ENCODE measurements at places on chromosomes 16 and 17. TPM values are rescaled to one million over a fixed set of nuclear protein-coding genes. Genes with fewer than 3 reads are reported as not detected.

- H3K36me3 ChIP-seq: peaks cover 33% of the 10 kb centered on the region
- peak overlapping the region; percentile 13 for H3K4me3 ChIP-seq
- H3K27ac ChIP-seq: no peak overlapping the region
- no peaks in the 10 kb centered on the region for H3K27me3 ChIP-seq
Measured at GRCh38 chr17:29584452-29585079, 4.9 kb downstream of the GIT1 start.

GRCh38 chr16:65178151-65178550 is 56.3 kb upstream of the CDH11 start:
- no peaks in the 10 kb centered on the region for H3K27me3 ChIP-seq
- H3K36me3 ChIP-seq: no peaks in the 10 kb centered on the region
- H3K4me3 ChIP-seq: no peak overlapping the region
- no peak overlapping the region for H3K27ac ChIP-seq

- no peak overlapping the region for H3K27ac ChIP-seq
- H3K36me3 ChIP-seq: peaks cover 80% of the 10 kb centered on the region
- H3K27me3 ChIP-seq: no peaks in the 10 kb centered on the region
- DNase-seq: no peak
- no peak overlapping the region for H3K4me3 ChIP-seq
Measured at GRCh38 chr16:28478506-28479180, 6.5 kb upstream of the NPIPB7 start.

DNA sequence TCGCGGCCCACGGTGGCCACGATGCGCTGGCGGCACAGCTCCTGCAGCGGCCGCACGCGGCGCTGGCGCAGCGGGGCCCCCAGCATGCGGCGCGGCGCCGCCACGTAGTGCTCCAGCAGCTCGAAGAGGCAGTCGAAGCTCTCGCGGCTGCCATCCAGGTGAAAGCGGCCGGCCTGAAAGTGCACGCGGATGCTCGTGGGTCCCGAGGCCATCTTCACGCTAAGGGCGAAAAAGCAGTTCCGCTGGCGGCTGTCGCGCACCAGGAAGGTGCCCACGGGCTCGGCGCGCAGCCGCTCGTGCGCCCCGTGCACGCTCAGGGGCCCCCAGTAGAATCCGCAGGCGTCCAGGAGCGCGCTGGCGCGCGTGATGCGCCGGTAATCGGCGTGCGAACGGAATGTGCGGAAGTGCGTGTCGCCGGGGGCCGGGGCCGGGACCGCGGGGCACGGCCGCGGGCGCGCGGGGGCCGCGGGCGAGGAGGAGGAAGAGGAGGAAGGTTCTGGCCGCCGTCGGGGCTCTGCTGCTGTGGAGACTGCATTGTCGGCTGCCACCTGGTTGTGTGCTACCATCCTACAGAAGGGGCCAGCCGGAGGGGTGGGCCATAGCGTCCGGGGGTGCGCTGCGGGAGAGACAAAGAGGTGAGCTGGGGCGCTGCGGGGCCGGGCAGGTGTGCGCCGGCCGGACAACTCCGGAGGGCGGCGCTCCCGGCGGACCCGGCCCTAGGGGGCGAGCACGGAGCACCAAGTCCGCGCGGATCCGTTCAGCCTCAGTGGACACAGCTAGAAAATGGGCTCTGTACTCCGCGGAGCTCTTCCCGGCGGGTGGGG is 879 bp downstream of the SOCS1 start:
- H3K27ac ChIP-seq: no peak overlapping the region
- H3K4me1 ChIP-seq: peaks cover 44% of the 10 kb centered on the region
- DNase-seq: peak; percentile 42

DNA sequence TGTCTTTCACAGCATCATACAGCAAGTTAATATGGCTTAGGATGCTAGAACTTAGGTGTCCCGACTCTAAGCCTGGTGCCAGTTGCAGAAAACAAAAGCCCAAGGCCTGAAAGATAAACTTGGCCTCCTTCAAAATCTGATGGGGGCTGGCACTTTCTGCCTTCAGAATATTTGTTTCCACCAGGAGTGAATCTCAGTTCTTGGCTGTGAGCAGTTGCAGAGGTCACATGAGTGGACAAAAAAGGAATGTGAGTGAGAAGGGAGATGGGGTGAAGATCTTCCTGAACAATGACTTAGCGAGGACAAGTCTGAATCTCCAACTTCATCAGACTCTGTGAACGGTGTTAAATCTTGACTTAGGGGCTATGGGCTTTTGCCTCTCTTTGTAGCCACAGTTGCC is 46.6 kb downstream of the HOXB1 start:
- no peaks in the 10 kb centered on the region for H3K36me3 ChIP-seq
- H3K4me1 ChIP-seq: no peaks in the 10 kb centered on the region
- no peak overlapping the region for H3K27ac ChIP-seq
- no peak overlapping the region for H3K4me3 ChIP-seq
- peaks cover 20% of the 10 kb centered on the region for H3K27me3 ChIP-seq

- no peak overlapping the region for H3K27ac ChIP-seq
- DNase-seq: peak; percentile 25
- H3K4me1 ChIP-seq: peaks cover 14% of the 10 kb centered on the region
- H3K27me3 ChIP-seq: peaks cover 53% of the 10 kb centered on the region
- no peaks in the 10 kb centered on the region for H3K36me3 ChIP-seq
Measured at GRCh38 chr17:31388770-31389656, 2.5 kb upstream of the RAB11FIP4 start.

The SLC16A13 gene
- 3.1 TPM for polyA plus RNA-seq

The RNF166 gene
- 337 TPM for polyA plus RNA-seq

The GRB7 gene
- not detected for polyA plus RNA-seq

Measured in CD14-positive monocyte (primary cell).